AG08396 (cell line): ENCODE measurements at places on chromosomes 13 and 19.
A peak's percentile ranks its signal among the peaks of the same experiment; 100 is the strongest.

GRCh38 chr13:68078874-68079273 is 848.7 kb upstream of the PCDH9 start:
- no peak for DNase-seq

DNA sequence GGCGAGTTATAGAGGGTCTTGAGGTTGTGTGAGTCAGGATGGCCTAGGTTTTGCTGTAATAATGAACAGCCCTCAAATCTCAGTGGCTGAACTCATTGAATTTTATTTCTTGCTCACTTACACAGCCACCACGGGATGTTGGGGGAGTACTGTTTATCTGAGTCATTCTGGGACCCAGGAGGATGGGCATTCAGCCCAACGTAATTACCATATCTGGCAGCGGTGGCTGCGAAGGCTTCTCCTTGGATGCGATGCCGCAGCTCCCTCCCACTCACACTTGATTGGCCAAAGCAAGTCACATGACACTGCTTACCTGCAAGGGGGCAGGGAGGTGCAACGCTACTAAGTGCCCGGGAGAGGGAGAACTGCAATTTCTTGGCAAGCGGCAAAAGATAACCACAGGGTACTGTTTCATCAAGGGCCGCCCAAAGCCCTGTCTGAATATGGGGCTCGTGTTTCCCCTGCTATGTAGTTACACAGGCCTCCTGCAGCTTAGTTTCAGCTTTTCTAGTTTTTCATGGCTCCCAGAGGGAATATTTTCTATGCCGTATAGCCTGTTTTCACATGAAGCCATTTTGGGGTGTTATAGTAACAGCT is 19.9 kb downstream of the ZSWIM9 start:
- DNase-seq: peak; percentile 52

- DNase-seq: no peak
Measured at GRCh38 chr13:87999788-88000187, 328.6 kb downstream of the SLITRK5 start.

GRCh38 chr19:56324436-56324835 is 9.8 kb upstream of the ZSCAN5A start:
- DNase-seq: no peak

GRCh38 chr19:35534803-35535480 is 1.7 kb downstream of the GAPDHS start:
- no peak for DNase-seq

DNA sequence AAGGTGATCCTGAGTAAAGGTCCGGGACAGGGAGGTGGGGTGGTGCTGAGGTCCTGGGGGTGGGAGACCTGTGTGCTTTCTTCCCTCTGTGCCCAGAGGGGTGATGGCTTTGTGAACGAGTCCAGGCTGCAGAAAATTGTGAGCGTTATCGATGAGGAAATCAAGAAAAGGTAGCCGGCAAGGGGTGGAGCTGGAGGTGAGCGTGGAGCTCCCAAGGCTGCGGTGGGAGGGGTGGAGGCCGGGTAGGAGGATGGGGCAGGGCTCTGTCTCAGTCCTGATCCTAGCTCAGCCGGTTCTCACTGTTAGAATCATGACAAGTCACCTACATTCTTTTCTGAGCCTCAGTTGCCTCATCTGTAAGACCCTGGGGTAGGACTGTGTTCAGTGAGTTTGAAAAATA is 4.0 kb downstream of the SELENOV start:
- DNase-seq: no peak

GRCh38 chr13:64534302-64534701 is 2695.8 kb downstream of the PCDH9 start:
- DNase-seq: no peak

- no peak for DNase-seq
Measured at GRCh38 chr19:8398311-8398771, 8.2 kb downstream of the RAB11B start.

DNA sequence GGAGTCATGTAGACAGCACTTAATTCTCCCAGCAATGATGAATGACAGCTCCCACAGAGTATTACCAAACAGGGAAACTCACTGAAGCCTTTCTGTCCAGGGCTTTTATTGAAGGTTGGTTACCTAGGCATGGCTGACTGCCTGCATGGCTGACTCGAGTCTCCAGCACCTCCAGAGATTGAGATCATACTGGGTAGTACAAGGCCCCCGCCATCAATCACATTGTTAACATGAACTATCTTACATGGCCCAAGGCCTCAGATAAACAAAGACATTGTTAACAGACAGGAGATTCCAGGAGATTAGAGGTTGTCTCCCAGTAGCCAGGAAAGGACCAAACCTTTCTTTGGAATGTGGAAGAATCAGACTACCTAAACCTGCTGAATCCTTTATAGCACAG is 128.3 kb upstream of the LSM14A start:
- DNase-seq: no peak

GRCh38 chr19:17772172-17772571 is 20.9 kb downstream of the FCHO1 start:
- DNase-seq: no peak

DNA sequence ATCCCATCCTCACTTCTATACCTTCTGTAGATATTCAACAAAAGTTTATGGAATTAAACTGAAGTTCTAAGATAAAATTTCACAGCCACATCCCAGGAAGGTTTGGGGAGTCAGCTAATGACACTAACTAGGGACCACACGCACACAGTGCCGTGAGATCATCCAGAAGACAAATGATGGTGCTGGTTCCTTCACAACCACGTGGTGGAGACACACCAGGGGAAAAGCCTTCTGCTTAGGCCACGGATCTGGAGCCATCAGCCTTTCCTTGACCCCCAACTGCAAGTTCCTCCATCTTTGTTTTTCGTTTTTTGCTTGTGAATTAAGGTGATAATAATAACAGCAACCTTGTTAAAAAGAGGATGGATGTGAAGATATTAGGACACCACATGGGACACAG is 241.6 kb upstream of the MAB21L1 start:
- no peak for DNase-seq

DNA sequence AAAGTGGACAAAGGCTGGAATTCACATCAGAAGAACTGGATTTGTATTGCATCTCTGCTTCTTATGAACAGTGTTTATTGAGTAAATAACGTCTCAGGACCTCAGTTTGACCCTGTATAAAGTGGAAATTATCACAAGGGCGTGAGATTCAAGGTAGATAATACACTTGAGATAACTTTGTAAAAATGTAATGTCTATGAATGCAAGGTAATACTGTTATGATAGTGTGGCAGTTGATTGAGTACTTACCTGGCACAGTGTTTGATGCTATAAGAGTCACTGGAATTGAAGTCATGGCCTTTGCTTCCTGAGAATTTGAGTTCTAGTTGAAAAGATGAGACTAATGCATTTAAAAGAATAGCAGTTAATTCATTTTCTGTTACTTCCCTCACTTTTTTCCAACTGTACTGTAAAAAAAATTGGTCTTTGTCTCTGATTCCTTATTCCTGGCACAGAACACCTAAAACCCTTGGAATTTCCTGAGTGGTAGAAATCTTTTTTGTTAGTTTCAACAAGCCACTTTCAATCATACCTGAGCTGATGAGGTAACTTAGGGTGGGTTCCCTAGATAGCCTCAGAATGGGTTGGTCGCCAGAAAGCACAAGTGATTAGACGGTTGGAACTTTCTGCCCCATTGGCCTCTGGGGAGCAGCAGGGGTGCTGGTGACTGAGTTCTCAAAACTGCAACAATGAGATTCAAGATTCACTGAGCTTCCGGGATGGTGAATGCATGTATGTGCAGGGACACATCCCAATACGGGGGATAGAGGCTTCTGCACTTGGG is 6.4 kb upstream of the XPO4 start:
- DNase-seq: no peak

DNA sequence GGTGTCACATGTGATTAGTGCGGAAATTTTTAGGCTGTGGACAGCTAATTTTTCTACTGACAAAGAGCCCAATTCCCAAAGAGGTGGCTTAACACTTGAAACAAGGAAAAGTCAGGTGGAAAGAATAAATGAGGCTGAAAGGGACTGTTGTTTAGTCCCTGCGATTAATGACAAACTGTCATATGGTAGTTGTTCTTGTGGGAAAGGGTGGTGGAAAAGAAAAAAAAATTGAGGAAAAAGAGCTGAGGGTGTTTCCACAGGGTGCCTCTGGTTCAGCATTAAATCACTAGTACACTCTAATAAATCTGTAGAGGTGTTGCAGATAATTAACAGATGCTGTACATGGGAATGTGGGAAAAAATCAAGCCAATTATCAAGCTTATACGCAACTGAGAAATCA is 300.7 kb downstream of the DNAJC15 start:
- DNase-seq: no peak

- DNase-seq: no peak
Measured at GRCh38 chr19:31037286-31037980, 311.8 kb downstream of the TSHZ3 start.

DNA sequence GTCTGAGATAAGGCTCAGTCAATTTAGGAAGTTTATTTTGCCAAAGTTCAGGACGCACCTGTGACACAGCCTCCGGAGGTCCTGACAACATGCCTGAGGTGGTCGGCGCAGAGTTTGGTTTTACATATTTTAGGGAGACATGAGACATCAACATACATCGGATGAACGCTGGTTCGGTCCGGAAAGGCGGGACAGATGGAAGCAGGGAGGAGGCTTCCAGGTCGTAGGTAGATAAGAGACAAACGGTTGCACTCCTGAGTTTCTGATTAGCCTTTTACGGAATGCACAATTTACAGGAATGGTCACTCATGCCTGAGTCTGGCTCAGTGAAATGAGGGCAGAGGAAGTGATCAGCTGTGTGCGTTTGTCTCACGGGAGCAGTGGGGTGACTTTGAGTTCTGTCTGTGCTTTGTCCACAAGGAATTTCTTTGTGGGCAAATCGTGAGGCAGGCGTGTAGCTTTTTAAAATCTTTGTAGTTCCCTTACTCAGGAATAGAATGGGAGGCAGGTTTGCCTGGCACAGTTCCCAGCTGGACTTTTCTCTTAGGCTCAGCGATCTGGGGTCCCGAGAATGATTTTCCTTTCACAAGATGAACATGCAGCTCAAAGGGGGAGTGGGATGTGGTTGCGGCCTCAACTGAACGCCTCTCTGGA is 36.2 kb downstream of the C13orf46 start:
- no peak for DNase-seq

DNA sequence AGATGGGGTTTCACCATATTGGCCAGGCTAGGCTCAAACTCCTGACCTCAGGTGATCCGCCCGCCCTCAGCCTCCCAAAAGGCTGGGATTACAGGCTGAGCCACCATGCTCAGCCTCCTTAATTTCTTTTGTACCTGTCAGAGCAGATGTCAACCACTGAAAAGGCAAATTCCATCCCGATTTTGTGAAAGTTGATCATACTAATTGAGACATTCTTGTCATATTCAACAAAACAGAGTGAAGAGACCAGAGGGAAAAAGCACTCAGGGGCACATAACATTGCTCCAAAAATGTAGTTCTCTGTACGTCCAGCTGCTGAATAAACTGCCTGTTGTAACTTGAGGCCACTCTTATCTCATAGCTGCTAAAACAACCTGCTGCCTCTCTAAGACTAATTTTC is 27.4 kb upstream of the PSPC1 start:
- DNase-seq: no peak

- DNase-seq: peak; percentile 34
Measured at GRCh38 chr19:10872546-10873107, 1.3 kb downstream of the CARM1 start.

- DNase-seq: no peak
Measured at GRCh38 chr19:35665157-35665556, 1.2 kb upstream of the UPK1A start.

GRCh38 chr19:29370276-29370675 is 155.5 kb upstream of the VSTM2B start:
- peak; percentile 1 for DNase-seq
